ENCODE measurements at places on chromosomes 7 and 10.

GRCh38 chr7:122384528-122384927 is 80.0 kb upstream of the FEZF1 start:
- DNase-seq = no peak

- no peak for DNase-seq
Observed at GRCh38 chr7:129713544-129713943, 102.0 kb downstream of the NRF1 start.

DNA sequence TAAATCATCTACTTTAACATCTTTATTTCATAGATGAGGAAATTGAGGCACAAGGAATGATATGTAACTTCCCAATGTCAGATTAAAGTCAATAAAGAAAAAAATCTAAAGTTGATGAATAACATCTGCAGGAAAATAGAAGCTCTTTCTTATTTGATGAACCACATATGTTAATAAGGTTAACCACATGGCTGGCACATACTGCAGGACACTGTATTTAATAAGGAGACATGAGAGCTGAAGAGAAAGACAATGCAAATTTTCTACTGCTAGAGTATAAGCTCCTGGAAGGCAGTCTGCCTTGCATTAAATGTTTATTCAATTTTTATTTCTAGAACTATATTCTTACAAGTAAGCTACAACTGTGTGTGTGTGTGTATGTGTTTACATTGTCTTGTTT is 4.4 kb downstream of the RAB11FIP2 start:
- no peak for DNase-seq

DNA sequence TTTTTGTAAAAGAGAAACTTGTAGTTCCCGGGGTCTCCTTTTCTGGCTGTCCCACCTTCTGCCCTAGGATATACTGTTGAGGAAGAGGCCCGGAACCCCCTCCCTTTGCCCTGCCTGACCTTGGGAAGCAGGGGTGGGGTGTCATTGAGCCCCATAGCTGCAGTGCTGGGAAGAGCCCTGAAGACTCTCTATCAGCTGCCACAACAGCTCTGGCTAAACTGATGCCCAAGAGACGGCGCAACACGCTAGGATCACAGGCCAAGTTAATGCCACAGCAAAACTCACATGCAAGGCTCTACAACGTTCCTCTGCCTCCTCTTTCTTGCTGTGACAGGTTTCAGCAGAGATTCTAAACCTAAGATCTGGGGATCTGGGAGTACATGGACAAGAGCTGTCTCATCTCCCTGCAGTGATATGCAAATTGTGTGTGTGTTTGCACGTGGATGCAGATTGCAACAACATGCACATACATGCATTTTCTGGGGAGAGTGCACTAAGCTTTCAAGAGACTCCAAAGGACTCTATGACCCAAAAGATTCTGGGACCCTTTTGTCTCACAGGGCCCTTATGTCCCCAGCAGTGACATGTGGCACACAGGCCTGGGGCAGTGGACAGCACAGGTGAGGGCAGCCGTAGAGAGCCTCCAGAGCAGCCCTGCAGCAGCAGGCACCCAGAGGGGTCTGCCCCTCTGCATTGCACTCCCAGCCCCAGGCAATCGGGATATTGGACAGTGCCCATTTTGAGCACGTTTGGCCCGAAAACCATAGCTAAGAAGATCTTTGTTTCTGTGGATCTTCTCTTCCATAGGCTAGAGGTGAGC is 2.5 kb downstream of the RASSF4 start:
- no peak for DNase-seq

- no peak for DNase-seq
Observed at GRCh38 chr10:4688601-4689000, 137.4 kb upstream of the AKR1E2 start.

GRCh38 chr10:109183366-109183765 is 739.9 kb downstream of the XPNPEP1 start:
- DNase-seq = no peak

GRCh38 chr10:106189292-106189691 is 975.2 kb downstream of the SORCS1 start:
- DNase-seq = no peak

GRCh38 chr7:33702514-33703054 is 202.8 kb upstream of the BMPER start:
- DNase-seq = no peak

DNA sequence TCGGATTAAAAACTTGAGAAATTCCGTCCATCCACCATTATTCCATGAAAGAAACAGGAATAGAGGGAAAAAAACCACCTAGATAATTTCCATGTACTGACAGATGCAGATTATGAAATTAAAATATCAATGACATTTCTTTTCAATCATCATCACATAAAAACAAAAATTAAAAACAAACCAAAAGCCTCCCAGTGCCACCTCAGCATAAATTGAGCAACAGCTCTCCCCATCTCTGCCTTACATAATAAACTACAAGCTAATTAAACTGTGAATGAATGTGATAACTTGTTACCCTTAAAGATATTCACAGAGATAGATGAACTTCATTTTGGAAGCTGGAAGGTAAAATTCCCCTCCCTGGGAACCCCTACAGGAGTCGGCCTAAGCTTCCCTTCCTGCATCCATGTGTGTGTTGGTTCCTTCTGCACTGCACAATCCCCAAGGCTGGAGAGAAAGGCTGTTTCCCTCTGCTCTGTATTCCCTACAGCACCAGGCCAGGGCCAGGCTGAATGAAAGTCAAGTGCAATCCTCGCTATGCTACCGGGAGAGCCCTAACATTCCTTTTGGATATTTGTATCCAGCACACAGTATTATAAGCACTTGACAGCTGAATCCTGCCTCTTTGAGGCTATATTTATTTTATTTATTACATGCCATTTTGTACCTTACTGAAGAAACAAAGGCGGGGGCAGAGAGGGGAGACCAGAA is 8.1 kb downstream of the CCDC6 start:
- DNase-seq = no peak

- DNase-seq = no peak
Observed at GRCh38 chr10:8315619-8316021, 261.1 kb downstream of the GATA3 start.

DNA sequence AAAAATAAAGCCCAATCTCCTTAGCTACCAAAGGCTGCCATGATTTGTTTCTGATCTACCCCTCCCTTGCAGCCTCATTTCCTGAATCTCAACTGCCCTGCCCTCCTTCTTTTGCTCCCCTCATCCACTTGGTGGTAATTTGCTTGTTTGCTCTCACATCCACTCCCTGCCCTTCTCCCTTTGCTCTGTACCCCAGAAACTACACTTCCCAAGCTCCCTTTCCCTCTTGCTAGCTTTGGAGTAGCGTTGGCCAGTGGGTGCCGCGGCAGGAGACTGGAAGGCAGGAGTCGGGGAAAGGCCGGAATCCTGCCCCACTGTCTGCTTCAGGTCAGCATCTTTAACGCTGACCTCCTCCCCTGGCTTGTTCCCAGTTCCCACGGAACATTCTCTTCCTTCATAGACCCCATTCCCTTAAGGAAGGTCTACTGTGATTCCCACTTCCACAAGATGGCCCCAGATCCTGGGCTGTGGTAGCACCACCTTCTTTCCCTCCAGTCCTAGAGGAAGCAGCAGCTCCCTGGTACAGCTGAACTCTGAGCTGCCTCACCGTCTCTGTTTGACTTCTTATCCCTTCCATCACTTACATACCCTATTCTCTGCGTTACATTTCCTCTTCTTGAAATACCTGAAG is 79.1 kb downstream of the PIK3CG start:
- no peak for DNase-seq

GRCh38 chr10:117718986-117719920 is 176.7 kb downstream of the EMX2 start:
- no peak for DNase-seq

GRCh38 chr10:15335508-15335907 is 35.6 kb downstream of the FAM171A1 start:
- DNase-seq = no peak

GRCh38 chr10:132393695-132394181 is 3.3 kb upstream of the PWWP2B start:
- no peak for DNase-seq

DNA sequence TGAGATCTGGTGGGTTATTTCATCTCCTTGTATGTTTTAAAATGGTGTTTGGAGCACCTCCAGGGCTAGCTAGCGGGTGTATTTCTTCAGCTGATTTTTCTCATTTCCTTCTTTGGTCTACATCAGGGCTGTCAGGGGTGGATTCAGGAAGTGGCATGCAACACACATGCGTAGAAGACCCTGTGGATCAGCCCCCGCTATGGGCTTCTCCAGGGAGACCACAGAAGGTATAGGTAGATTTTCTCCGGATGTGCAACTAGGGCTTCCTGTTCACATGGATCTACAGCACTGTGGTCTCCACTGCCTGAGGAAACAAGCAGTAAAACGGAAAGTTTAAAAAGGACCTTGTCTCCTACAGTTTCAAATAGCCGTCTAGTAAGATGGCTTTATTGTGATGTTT is 10.4 kb downstream of the NUB1 start:
- DNase-seq = no peak

- no peak for DNase-seq
Observed at GRCh38 chr7:149473251-149473650, 12.4 kb upstream of the ZNF777 start.

DNA sequence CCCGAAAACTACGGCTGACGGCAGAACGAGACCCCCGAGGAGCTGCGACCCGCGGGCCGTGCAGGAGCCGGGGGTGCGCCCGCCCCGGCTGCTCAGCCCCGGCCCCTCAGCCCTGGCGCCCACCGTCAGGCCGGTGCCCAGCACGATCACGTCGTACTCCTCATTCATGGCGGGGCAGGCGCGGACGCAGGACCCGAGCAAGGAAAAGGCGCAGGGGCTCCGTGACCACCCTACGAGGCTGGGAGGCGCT is 218 bp downstream of the GDI2 start:
- no peak for DNase-seq

DNA sequence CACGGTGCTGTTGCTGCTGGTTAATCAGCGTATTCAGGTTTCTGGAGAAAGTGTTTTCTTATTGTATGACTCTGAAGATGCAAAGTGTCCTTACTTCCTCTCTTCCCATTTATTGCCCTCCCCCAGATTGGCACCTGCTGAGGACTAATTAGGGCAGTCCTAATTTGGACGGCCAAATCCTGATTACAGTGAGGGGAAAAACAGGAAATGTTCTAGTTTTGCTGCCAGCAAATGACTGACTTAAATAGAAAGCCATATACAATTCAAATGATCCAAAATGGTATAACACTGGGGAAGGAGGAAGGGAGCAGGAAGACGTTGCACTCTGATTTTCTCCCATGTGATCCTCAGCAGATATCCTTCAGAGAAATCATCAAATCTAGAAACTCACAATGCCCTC is 222.4 kb upstream of the LRGUK start:
- DNase-seq = no peak

- DNase-seq = no peak
Observed at GRCh38 chr7:114652041-114652440, 237.4 kb downstream of the FOXP2 start.

GRCh38 chr10:78817361-78817760 is 251.4 kb upstream of the ZMIZ1 start:
- no peak for DNase-seq

- no peak for DNase-seq
Observed at GRCh38 chr7:93366816-93367215, 134.7 kb downstream of the VPS50 start.

DNA sequence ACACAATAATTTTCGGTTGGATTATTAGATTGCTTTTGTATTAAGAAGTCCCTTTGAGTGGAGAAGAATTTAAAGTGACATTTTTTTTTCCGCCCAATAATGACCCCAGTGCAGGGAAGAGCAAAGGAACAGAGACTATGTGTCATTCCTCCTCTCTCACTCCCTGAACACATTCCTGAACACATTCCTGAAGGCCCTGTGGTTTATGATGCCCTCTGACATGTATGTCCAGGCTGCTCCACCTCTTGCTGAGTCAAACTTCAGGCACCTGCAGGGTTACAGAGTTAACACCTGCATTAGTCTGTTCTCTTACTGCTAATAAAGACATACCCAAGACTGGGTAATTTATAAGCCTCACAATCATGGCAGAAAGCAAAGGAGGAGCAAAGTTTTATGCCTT is 704.0 kb upstream of the LRRN3 start:
- DNase-seq = no peak

- DNase-seq = no peak
Observed at GRCh38 chr7:80181411-80181810, 46.8 kb downstream of the GNAI1 start.

DNA sequence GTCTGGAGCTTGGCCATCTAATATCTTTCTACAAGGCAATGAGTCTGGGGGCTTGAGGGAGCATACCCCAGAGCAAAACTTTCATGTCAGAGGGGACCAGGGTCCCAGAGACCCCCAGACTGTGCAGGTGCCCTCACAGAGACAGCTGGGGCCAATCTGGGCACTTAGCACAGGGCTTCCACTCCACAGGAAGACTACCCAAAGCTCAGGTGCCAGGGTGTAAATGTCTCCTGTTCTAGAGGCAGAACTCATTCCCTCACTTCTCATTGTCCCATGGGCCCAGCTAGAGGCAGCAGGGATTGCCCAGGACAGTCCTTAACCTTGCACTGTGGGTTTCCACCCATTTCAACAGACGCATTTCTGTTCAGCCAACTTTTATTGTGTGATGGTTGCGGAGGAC is 246.9 kb downstream of the ACTR3B start:
- DNase-seq = no peak

DNA sequence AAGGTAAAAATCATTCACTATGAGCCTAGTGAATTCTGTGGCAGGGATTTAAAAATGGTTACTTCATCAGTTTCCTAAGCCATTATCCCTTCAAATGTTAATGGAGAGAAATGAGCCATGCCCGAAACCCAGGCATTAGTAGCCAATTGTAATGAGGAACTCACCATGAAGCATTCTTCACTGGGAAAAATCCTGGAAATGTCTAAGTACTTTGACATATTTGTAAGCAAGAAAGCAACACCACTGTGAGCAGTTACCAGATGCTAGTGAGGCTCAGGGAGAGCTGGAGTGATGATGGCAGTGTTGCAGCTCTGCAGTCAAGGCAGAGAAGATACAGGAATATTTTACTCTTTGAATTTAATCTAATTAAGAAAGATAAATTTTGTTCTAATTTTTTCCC is 220.0 kb upstream of the MBL2 start:
- DNase-seq = no peak

DNA sequence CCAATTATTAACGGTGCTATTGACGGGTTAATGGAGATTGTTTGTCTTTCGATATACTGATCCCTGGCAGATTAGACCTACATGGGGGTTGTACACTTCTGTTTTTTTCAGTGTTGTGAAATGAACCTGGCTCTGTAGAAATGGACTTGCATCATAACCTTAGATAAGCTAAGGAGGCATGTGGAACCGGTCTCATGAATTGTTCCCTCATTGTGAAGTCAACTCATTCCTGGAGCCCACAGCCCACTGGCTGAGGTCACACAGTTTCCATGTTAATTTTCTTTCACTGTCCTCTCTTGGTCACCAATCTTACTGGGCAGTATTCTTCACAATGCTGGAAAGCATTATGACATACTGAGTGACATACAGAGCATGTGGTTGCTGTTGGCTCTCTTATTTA is 202.8 kb downstream of the BMPER start:
- no peak for DNase-seq

DNA sequence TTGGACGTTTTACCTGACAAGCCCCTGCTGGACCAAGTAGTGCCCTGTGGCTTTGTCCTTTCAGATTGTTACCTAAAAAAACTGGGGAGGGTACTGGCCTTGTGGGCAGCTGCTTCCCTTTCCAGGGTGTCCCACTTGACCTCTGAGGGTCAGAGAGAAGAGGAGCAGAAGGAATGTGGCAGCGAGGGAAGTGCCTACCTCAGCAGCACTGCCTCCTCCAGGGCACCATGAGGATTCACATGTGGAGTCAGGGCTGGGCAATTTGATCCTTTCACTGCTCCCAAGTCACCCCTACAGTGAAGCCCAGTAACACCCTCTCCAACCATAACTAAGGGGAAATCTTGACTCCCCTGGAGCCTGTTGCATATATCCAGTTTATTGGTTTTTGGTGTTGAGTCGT is 64.6 kb downstream of the ITGB1 start:
- DNase-seq = no peak

Measured in left kidney (tissue), 8 donors.